Stimulated activated naive CD8-positive, alpha-beta T cell treated with anti-CD3 and anti-CD28 coated beads, Interleukin-15, amount 100 ng/mL, for 72 hours (primary cell): ENCODE measurements at places on chromosomes 1 and 21.

DNA sequence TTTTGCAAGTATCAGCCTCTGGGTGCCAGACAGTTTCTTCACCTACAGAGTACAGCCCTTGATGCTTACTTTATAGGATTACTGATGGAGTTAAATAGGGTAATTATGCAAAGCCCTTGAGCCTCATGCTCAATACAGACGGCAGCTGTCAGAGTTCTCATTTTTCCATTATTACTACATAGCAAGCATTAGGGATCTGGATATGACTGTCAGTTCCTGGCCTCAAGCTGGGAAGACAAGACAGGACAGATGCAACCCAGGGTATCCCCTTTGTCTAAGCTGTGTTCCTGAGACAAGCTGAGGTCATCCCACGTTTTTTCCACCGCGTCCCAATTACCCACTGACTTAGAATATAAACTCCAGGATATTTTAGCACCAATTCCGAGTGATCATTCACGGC lies 94.4 kb downstream of the SLC35F3 start:
- no peak for DNase-seq

DNA sequence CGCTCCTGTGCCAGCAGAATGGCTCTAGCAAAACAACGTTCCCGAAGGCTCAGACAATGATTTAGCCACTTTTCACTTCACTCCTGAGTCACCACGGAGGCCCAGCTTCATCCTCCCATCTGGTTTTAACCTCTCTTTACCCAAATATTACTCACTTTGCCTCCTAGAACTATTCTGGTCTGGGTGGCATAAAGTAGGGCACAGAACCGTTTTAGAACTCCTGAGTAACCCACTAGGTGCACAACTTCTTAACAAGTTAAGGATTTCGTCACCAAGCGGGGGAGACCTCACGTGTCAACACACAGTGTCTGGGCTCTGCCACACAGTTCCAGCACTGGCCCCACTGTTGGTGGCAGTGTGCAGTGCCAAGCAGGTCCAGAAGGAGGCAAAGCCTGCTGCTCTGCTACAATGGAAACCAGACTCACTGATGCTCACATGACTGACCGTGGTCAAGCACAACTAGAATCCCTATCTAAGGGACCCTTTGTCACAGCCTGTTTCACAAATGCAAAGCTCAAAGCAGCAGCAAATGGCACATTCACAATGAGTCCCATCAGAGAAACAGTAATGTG lies 121.7 kb downstream of the SIPA1L2 start:
- no peak for DNase-seq

DNA sequence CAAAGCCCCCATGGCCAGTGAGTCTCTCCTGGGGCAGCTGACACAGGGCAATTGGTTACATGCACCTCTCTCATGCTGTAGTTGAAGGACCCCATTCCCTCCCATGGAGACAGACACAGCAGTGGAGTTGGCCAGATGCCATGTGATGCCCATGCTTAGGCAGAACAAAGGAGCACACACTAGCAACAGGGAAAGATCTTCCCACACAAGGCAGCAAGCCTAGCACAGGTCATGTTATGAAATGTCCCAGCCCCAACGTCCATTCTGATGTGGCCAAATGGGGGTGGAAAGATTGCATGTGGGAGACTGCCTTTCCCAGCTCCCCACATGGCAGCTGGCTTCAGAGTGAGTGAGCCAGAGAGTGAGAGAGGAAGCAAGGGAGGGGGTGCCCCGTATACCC lies 34.5 kb downstream of the AADACL4 start:
- no peak for DNase-seq

DNA sequence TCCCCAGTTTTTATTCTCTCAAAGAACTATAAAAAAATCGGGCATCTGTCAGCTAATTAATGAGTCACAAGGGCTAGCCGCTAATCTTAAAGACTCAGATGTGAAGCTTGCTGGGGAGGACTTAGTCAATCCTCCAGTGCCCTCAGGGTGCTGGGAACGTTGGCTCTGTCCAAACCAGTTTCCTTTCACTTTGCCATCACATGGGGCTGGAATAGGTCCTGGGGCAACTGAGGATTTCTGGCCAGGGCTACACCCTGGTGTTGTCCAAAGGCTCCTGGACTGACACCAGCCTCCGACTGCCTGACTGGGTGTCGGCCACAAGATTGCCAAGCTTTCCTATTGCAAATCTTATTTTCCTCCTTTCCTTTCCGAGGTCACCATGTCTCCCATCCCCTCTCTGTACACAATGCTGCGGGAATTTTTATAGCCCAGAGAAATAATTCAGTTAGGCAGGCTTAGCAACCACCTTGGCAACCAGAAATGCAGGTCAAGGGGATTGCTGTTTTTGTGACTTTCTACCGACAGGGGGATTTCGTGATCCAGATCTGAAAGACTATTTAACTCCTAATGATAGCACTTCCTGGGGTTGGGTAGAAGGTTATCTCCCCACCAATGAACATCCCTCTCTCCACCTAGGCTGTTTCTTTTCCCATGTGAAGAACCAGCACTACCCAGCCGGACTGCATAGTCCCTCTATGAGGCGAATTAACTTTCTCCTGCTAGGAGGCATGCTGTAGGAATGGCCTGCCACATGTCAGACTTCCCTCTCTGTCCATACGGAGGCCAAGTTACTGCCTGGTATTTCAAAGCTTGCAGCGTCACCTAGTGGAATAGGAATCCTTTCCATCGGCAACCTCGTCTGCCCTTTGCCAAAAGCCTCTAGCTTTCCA lies 29.9 kb upstream of the CTBS start:
- DNase-seq, result no peak

DNA sequence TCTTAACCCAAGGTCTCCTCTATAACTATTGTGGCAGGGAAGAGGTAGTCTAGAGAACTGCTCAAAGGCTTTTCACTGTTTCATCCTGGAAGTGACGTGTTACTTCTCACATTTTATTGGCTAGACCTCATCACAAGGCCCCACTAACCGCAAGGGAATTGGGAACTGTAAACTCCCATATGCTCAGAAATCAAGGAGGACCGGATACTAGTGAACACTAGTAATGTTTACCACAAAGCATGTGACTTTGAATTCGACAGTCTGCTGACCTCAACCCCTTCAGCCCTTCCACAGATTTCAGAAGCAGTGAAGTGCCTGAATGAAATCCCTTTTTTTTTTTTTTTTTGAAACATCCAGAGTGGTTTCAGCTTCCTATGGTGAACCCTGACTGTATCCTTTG lies 3.4 kb upstream of the EEIG2 start:
- no peak for DNase-seq

DNA sequence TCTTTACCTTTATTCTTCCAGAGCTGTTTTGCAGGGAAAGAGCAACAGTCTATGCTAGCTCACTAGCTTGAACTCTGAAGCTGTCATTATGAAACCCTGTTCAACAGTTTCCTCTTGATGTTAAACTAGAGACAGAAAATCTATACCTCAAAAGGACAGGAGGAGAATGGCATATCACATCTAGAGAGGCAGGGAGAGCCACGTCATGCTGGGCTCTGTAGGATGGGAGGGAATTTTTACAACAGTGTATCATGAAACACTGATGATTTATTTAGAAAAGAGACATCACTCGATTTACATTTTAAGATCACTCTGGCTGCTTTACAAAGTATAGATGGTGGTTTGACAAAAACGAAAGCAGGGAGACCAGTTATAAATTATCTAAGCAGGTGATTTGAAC lies 224.9 kb upstream of the COA6 start:
- no peak for DNase-seq

- DNase-seq, result no peak
These were observed 23.4 kb upstream of the EFHD2 start for GRCh38 chr1:15386164-15386749.

DNA sequence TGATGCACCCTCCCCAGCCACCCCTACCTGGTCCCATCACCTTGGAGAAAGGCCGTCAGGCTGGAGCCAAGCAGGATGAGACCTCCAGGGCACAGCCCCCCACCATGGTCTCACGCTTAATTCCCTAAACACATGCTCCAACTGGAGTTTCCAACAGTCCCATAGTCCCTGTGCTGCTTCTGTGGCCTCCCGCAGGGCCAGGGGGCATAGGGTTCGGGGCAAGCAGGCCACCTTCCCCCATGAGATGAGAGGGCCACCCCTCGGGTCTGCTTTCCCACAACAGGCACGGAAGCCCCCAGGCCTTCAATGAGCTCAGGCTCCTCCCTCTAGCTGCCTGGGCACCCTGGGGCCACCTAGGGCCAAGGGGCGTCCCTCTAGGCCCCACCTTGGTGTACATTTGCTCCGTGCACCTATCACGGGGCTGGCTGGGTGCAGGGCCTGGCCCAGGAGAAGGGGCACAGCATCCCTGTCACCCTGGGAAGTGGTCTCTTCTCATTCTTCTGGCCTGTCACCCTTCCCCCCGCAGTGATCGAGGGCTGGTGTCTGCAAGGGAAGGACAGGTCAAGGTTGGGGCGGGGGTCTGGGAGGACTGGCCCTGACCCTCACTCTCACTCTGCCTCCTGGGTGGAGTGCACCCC lies 42.4 kb downstream of the TRIM11 start:
- DNase-seq, result no peak

- DNase-seq, result no peak
These were observed 172.0 kb downstream of the LRRC40 start for GRCh38 chr1:70033266-70033873.

DNA sequence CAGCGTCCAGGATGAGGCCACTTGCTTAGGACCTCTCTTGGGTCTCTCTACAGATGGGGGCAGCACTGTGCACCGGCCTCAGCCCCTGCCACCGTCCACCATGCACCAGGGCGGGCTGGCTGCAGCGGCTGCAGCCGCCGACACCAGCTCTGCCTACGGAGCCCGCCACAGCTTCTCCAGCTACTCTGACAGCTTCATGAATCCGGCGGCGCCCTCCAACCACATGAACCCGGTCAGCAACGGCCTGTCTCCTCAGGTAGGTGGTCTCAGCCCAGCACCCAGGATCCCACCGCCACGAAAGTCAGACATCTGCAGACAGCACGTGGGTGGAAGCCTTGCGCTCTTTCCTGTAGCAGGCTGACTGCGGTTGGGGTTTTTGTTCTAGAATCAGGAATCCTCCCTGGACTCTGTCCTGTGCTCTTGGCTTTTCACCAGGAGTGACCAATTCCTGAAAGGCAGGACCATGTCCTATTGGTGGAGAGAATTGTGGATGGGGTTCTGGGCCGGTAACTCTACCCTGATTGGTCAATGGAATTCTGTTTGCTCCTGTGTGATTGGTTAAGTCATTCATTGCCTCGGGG lies 72.5 kb downstream of the PAX7 start:
- no peak for DNase-seq

DNA sequence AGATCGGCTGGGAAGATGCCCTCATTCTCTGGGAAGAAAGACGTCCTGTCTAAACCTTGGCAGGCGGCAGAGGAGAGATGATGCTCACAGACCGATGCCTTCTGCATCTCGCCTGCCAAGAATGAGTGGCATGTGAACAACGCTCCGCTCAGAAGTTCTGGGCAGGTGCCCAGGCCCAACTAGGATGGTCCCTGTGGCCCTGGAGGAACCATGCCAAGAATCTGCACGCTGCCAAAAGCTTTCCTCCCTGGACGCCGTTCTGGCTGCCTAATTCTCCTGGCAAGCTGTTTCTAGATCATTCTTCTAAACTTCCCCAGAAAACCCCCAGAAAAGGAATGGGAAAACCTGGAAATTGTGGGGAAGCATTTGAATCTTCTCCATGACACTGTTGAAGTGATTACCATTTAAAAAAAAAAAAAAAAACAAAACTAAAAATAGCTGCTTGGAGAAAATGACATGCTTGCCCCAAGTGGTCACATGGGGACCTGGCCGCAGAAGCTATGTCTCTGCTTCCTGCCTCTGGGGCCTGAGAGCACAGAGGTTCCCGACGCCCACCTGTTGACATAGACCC lies 440.9 kb downstream of the PRDM2 start:
- no peak for DNase-seq

GRCh38 chr1:59556398-59556797 lies 258.4 kb upstream of the HOOK1 start:
- DNase-seq, result no peak

GRCh38 chr1:218348628-218349071 lies 3.5 kb downstream of the TGFB2 start:
- no peak for DNase-seq

- DNase-seq, result peak; percentile 7
These were observed 61.3 kb downstream of the TRIM11 start for GRCh38 chr1:228345201-228345930.

GRCh38 chr1:185603158-185603557 lies 131.0 kb upstream of the HMCN1 start:
- DNase-seq, result no peak

GRCh38 chr1:177429234-177429633 lies 258.5 kb downstream of the BRINP2 start:
- DNase-seq, result no peak
